ENCODE measurements at places on chromosomes 4 and X.

- DNase-seq: no peak
Observed at GRCh38 chrX:153687121-153688039, at the start of gene SLC6A8. TSS of gene SLC6A8 (plus strand) at chrX:153687926. CDS start at chrX:153688575, 649 bp downstream.

DNA sequence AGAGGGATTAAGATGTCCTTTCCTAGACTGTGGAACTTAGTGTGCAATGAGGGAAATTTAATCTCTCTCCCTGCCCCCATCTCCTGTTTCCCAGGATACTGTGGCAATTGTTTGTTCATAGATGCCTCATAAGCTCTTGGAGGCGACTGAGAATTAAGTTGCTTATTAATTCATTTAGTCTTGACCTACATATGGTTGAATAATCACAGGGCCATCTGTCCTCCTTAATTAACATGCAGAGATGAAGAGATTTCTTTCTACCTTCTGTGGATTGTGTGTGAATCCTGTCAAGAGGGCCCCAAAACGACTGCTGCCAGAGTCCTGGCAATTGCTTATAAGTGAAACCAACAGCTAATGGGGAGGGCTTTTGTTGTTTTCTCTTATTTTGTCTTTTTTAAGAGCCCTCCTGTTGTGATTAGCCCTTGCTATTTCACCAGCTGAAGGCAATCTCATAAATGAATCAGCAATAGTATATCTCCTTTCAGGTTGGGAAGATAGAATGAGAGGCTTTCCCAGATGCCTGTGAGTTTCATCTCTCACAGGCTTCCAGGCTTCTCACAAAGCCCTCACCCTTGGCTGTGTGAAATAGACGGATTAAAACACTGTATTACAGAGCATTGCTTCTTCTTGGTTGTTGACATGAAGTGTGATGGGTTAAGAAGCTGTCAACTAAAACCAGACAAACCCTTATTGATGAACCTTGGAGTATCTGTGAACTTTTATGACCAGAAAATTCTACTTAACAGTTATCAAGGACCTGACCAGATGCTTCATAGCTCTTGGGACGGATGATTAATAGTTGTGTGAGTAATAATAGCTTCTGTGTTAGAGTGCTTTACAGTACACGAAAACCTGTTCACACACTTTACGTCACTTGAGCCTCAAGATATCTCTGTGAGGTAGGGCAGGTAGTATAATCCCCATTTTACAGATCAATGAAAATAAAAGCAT, 58.5 kb downstream of the PGRMC2 start:
- no peak for DNase-seq

- no peak for DNase-seq
Observed at GRCh38 chr4:86894455-86894854, 2.2 kb upstream of the C4orf36 start.

GRCh38 chrX:857376-857775, 226.8 kb downstream of the SHOX start:
- no peak for DNase-seq

DNA sequence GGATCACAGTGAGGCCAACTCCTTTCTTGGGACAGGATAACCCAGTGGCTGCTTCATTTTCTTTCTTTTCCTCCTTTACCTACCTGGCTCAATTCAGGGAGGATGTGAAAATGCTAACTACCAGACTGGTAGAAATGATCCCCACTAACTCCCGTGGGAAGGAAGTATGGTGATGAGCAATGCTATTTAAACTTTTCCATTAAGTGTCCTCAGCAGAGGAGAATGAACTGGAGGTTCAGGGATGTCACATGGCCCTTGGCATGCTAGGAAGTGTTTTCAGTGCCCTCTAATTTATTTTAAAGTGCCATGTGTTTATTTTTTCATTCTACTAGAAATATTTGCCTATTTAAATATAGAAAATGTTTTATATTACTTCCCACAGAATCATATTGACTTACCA, 363.9 kb downstream of the PPP3CA start:
- no peak for DNase-seq

- DNase-seq: no peak
Observed at GRCh38 chrX:71536285-71536684, 3.4 kb downstream of the OGT start.

DNA sequence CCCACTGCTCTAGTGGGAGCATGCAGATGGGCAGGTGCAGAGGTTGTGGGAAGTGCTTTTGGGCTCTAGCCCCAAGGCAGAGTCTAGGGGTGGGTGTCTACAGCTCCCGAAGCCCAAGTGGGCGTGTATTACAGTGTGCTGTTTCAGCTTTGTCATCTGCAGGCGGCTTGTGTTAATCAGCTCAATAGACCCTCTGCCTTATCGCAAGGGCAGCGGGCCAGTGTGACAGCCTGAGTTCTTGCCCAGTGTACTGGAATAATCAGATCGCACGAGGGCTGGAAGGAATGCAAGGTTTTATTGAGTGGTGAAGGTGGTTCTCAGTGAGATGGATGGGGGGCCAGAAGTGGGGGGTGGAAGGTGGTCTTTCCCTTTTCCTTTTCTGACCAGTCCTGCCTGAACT, 529.4 kb upstream of the AMOT start:
- no peak for DNase-seq

DNA sequence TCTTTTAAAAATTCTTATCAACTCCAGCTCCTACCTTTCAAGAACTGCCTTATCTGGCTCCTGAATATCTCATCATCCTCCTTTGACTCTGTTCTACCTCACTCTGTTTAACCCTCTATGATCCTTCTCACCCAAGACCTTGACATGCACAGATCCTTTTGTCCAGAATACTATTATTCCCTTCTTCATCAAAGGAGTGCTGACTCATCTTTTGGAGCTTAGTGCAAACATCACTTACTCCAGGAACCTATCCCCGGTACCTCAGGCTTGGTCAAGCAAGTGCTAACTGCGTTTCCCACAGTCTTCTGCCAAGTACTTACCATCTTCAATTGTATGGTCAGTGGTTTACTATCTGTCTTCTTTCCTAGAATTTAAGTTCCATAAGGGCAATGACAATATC, 96.0 kb downstream of the PAPSS1 start:
- DNase-seq: no peak

- DNase-seq: no peak
Observed at GRCh38 chrX:20228245-20228644, 38.5 kb downstream of the RPS6KA3 start.

Data from stimulated activated CD4-positive, alpha-beta T cell treated with anti-CD3 and anti-CD28 coated beads, Interleukin-1b, Interleukin-23, amount 100 ng/mL, for 1 hour (primary cell).